ENCODE measurements at places on chromosomes 2 and 18.

DNA sequence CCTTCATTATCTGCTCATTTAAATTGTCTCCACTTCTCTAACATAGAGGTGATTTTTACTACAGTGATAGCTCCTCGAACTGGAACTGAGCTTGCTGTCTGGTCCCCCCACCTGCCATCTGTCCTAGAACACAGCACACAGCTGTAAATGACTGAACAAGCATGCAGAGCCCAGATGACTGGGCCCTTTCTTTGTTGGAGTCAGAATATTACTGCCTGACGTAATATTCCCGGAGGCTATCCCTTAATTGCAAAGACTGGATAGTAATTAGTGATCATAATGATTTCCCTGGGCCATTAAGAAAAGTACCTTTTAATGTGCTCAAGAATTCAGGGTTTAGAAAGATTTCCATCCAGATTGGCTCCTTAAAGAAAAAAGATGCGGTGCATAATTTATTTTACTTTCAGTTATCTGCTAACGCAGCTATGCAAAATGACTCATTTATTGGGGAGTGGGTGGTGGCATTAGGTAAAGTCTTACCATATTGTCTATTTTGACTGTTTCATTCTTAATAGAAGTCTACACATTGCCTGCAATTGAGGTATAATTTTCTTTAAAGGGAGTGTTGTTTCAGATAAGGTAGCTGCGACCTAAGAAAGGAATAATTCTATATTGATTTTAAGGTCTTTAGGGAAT lies 84.4 kb downstream of the MAP4K4 start:
- no peaks in the 10 kb centered on the region for H3K27me3 ChIP-seq
- no peak overlapping the region for H3K27ac ChIP-seq
- no peak for DNase-seq
- no peak overlapping the region for H3K4me3 ChIP-seq
- no peaks in the 10 kb centered on the region for H3K36me3 ChIP-seq
- peaks cover 17% of the 10 kb centered on the region for H3K4me1 ChIP-seq

GRCh38 chr2:82256983-82257632 lies 1952.6 kb upstream of the LRRTM1 start:
- DNase-seq, result no peak
- H3K27ac ChIP-seq, result no peak overlapping the region
- no peaks in the 10 kb centered on the region for H3K36me3 ChIP-seq
- H3K27me3 ChIP-seq, result no peaks in the 10 kb centered on the region
- no peaks in the 10 kb centered on the region for H3K4me1 ChIP-seq

GRCh38 chr2:237613679-237614078 lies 13.7 kb upstream of the LRRFIP1 start:
- peaks cover 20% of the 10 kb centered on the region for H3K4me1 ChIP-seq
- peaks cover 5% of the 10 kb centered on the region for H3K27me3 ChIP-seq
- no peak overlapping the region for H3K27ac ChIP-seq
- no peaks in the 10 kb centered on the region for H3K36me3 ChIP-seq

GRCh38 chr2:109607766-109608165 lies 6.0 kb downstream of the SEPTIN10 start:
- H3K27ac ChIP-seq, result no peak overlapping the region
- H3K27me3 ChIP-seq, result no peaks in the 10 kb centered on the region
- no peaks in the 10 kb centered on the region for H3K36me3 ChIP-seq
- DNase-seq, result no peak
- no peak overlapping the region for H3K4me3 ChIP-seq
- peaks cover 6% of the 10 kb centered on the region for H3K4me1 ChIP-seq

- H3K27me3 ChIP-seq, result no peaks in the 10 kb centered on the region
- no peak overlapping the region for H3K27ac ChIP-seq
- H3K4me1 ChIP-seq, result peaks cover 11% of the 10 kb centered on the region
- no peak for DNase-seq
- H3K36me3 ChIP-seq, result no peaks in the 10 kb centered on the region
- H3K4me3 ChIP-seq, result no peak overlapping the region
These were observed 1606.4 kb upstream of the ACVR2A start for GRCh38 chr2:146238254-146238966.

GRCh38 chr2:40129725-40130124 lies 322.2 kb downstream of the SLC8A1 start:
- peaks cover 5% of the 10 kb centered on the region for H3K4me1 ChIP-seq
- DNase-seq, result no peak
- H3K27ac ChIP-seq, result no peak overlapping the region
- no peak overlapping the region for H3K4me3 ChIP-seq
- no peaks in the 10 kb centered on the region for H3K36me3 ChIP-seq

GRCh38 chr2:130922417-130922816 lies 85.7 kb downstream of the ARHGEF4 start:
- no peaks in the 10 kb centered on the region for H3K4me1 ChIP-seq
- no peaks in the 10 kb centered on the region for H3K36me3 ChIP-seq
- H3K27ac ChIP-seq, result no peak overlapping the region

DNA sequence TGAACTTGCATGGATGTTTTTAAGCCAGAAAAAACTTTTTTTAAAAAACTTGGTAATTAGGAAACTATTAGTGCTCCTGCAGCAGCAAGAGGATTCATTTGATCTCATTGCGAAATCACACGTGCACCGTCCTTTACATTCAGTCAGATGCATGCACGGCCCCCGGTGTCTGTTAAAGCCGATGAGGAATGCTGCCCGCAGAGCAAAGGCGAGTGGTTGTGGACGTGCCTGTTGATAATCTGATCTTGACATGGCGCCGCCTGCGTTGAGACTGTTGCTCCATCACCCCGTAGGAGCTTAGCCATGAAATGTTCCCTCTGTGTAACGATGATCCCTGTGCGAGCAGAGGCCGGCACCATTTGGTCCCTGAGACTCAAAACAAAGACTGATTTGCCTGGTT lies 300.0 kb downstream of the GBX2 start:
- DNase-seq, result no peak
- H3K27ac ChIP-seq, result no peak overlapping the region
- no peak overlapping the region for H3K4me3 ChIP-seq

DNA sequence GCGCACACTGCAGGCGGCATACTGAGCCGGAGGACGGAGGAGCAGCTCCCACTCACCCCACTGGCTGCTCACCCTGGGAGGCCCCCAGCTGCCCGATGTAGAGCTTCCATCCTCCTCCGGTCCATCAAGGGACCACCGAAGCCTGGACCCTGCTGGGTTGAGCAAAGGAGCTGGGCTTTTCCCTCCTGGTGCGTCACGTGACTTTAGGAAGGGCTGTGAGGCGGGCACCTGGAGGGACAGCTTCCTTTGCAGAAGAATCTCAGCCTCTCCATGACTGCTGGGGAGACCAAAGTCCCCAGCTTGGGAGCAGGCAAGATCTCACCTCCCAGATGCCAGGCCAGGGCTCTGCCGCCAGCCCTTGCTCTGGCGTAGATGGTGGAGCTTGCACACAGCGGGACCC lies 102.7 kb downstream of the TWIST2 start:
- H3K36me3 ChIP-seq, result no peaks in the 10 kb centered on the region
- H3K4me1 ChIP-seq, result no peaks in the 10 kb centered on the region
- DNase-seq, result no peak
- no peak overlapping the region for H3K27ac ChIP-seq
- H3K4me3 ChIP-seq, result no peak overlapping the region

DNA sequence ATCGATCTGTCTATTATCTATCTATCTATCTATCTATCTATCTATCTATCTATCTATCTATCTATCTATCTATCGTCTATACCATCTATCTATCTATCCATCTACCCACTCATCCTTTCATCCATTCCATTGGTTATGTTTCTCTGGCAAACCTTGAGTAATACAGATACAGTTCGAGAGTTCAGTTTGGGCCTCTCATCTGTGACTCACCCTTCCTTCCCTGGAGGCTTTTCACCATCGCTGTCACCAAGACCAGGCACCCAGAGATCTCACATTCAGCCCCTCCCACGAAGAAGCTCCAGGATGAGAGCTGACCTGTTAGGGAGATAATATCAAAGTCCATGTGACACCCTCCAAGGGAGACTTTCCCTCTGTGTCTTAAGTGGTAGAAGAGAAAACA lies 164.1 kb upstream of the CELF4 start:
- H3K4me3 ChIP-seq, result no peak overlapping the region
- no peak overlapping the region for H3K27ac ChIP-seq

DNA sequence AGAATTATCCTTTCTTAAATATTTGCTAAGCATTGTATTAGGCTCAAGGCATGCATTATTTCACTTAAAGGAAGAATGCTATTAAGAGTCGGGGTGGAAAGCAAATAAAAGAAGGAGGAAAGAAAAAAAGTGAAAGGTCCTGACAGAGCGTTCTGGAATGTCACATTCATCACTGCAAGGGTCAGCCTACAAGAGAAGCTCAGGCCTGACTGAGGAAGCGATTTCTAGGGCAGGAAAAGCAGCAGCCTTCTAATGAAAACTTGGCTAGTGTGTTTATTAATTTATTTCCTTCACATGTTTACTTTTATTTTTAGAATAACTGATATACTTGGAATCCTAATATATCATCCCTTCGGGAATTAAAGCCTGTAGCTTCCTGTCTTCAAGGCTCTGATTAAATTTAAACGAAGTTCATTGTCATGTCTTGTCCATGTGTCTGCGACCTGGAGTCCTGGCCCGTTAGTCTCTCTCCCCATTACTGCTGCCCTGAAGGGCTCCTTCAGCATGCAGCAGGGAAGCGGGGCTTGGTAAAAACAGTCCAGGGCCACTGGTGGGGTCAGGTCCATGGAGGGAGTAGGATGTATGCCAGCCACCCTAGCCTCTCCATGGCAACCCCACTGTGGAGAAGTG lies 119.2 kb upstream of the CCDC68 start:
- H3K27ac ChIP-seq, result no peak overlapping the region
- H3K36me3 ChIP-seq, result no peaks in the 10 kb centered on the region
- no peak for DNase-seq

Data from neuronal stem cell (in vitro differentiated cells).